ENCODE measurements at places on chromosomes 4 and X.

GRCh38 chr4:109810552-109811387, 4.8 kb upstream of the GAR1 start:
- no peak for DNase-seq

DNA sequence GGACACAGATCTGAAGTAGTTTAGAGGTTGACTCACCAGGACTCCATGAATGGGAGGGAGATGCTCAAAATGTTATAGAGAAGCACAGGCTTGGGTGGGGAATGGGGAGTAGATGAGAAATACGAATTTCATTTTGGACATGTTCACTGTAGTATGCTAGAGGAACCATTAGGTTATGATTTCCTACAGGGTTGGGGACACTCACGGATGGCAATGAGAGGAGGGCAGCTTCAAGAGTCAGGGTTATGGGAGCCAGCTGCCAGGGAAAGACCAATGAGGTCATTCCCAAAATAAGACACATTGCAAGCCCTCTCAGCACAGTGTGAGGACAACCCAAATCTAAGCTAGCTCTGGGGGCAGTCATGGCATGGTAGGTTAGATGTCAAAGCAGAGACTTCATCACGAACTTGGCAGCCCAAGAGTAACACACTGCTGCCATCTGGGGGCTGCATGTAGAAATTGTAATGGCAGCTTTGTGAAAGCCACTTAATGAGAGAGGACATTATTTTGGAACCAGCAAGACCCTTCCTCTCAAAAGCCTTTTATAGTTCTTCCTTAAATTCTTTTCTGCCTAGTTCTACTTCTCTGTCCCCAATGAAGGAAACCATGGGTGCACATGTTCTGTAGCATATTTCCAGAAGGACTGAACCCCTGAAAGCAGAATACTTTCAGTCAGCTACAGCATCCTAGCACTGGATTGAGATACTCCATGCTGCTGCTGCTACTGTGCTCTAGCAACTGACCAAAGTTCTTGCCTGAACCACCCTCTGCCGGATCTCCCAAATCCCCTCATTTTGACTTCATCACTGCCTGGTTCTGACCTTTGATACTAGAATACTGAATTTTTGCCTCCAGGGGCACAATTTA, 16.2 kb upstream of the ZCCHC12 start:
- no peak for DNase-seq

DNA sequence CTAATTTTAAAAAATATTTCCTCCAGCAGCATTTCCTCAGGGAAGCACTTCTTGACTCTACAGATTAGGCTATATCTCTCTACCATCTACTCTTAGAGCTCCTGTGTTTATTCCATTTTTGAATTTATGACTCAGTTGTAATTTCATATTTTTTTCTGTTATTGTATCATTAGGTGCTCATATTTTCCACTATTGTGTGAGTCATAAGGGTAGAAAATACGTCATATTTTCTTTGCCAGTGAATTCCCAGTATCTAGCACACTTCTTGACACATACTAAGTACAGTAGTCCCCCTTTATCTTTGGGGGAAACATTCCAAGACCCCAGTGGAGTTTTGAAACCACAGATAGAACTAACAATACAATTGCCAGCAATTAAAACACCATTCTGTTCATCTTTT, 431.2 kb downstream of the GASK1B start:
- DNase-seq, result no peak

DNA sequence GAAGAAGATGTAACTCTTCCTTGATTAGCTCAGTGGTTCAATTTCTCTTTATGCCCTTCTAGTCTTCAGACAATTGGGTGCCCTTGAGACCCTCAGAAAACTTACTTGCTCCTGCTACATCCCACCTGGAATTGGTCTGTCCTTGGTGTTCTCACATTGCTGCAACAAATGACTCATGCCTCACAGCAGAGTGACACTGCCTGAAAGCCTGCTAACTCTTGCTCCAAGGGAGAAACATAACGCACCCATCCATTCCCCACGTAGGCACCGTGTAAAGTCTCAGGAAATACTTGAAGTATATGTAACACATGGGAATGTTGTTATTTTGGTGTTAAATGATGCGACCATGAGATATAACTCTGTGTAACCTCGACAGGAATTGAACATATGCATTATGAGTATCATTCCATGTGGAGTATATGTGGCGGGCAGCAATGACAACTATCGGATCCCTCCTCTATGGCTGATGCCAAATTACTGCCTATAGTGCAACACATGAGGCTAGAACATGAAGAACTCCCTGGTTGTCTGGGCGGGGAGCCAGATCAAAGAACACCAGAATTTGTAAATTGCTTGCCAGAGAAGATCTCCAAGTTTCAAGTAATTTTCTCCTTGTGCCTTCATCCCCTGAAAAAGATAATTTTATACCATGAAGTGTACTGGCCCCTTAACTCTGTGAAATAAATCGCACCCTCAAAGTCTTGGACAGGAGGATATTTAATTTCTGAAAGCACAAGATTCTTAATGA, 231.3 kb upstream of the STK26 start:
- no peak for DNase-seq

DNA sequence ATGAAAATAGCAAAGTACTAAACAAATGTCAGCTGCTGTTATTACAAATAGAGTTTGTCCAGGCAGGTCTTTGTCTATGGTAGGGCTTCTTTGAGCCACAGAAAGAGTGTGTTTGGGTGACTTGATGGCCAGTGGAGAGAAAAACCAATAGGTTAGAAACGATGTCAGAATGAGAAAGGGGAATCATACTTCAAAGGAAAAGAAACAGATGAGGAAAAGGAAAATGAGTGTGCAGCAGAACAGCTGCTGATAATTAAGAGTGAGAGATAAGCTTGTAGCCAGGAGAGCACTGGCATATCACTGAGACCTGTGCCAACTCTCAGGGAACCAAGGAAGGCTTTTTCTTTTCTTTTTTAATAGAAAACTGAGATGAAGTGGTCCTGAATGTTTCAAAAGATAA, 257.2 kb downstream of the ARHGAP24 start:
- no peak for DNase-seq

DNA sequence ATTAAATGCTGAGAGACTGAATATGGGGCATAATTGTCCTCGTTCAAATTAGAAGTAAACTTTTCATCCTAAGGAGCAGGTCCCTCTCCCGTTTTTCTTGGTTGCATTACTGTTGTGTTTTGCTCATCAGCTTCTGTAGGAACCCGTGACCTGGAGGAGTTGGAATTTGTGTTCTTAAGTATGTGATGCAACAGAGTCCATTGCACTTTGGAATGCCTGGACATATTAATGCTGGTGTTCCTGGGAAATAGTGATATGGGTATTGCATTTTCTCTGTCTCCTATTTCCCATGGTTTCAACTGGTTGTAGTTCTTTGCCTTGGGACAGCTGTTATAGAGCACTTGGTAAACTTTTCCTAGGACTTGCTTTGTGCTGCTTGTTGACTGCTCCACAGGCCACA, 417.8 kb upstream of the LCORL start:
- DNase-seq, result no peak
